Astrocyte (in vitro differentiated cells and primary cell): ENCODE measurements at places on chromosomes 2 and 18. TPM values are rescaled to one million over a fixed set of nuclear protein-coding genes. Genes with fewer than 3 reads are reported as not detected.

The CAPN13 gene
- total RNA-seq = not detected in 2 replicates

The ABCB11 gene
- total RNA-seq = 0.02 TPM in 1 of 2 replicates, not detected in the other

The DCAF17 gene
- 21.4 and 25.2 TPM in 2 replicates for total RNA-seq

The ANO7 gene
- total RNA-seq = 5.8 and 7.1 TPM in 2 replicates

The NXPH2 gene
- 0.38 and 1.0 TPM in 2 replicates for total RNA-seq

The DYNC2LI1 gene
- total RNA-seq = 15.3 and 15.7 TPM in 2 replicates

The LDLRAD4 gene
- total RNA-seq = 26.0 and 40.1 TPM in 2 replicates

The FBXO48 gene
- 0.54 and 0.55 TPM in 2 replicates for total RNA-seq

DNA sequence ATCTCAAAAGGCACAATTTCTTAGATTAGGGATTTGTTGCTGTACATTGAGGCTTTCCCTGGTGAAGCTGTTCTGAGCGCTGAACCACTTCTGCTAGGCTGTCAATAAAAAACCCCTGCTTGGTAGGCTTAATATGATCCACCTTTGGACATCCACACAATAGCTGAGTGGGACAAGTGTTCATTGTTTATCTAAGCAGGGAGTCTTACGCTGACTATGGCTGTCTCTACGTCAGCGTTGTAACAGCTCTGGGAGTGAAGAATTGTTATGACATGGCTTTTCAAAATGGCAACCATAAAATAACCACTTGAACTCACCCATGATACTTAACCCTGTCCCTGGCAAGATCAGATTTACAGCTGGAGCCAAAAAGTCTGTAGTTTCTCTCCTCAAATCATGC, 111.5 kb upstream of the SULT1C3 start:
- no peaks in the 10 kb centered on the region for H3K36me3 ChIP-seq
- no peaks in the 10 kb centered on the region for H3K4me1 ChIP-seq
- no peaks in the 10 kb centered on the region for H3K27me3 ChIP-seq
- no peak overlapping the region for H3K27ac ChIP-seq
- no peak for DNase-seq

DNA sequence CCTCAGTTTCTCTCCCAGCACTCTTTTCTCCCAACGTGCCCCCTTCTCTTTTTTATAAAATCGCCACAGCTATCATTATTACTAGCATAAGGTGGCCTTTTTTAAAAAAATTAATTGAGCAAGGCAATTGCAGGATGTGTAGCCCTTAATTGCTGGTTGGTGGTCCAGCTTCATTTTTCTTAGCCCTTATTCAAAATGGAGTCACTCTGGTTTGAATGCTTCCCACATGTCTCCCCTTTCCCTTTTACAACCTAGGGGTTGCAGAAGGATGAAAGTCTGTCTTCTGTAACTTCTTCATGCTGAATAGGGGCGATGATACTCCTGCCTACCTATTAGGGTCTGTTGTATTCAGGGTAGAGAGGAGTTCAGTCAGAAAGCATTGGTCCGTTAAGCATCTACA, 36.6 kb upstream of the PROKR1 start:
- no peak for DNase-seq
- no peaks in the 10 kb centered on the region for H3K36me3 ChIP-seq
- no peaks in the 10 kb centered on the region for H3K27me3 ChIP-seq

GRCh38 chr2:96344011-96344410, 8.4 kb downstream of the NCAPH start:
- H3K4me1 ChIP-seq = peaks cover 13% of the 10 kb centered on the region
- peaks cover 10% of the 10 kb centered on the region for H3K36me3 ChIP-seq
- peak; percentile 70 for DNase-seq
- H3K4me3 ChIP-seq = no peak overlapping the region
- H3K27ac ChIP-seq = no peak overlapping the region
- H3K27me3 ChIP-seq = no peaks in the 10 kb centered on the region

DNA sequence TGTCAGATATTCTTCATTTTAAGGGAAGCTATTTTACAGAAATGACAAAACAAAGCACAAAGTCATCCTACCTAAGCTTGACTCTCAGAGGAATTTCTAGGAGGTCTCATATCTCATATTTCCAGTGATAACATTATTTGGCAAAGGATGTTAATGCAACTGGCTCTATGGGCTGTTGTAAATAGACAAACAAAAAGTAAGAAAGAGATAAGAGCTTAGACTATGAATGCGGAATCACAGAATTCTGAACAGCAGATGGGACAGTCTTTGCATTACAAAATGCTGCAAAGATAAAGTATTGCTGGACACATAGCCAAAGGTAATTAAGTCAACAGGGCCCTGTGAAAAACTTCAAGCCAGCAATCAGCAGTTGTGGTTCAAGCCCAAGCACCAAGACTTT, 23.9 kb downstream of the PIAS2 start:
- no peak overlapping the region for H3K4me3 ChIP-seq
- no peaks in the 10 kb centered on the region for H3K4me1 ChIP-seq
- no peak for DNase-seq
- H3K36me3 ChIP-seq = no peaks in the 10 kb centered on the region

- H3K4me1 ChIP-seq = no peaks in the 10 kb centered on the region
Measured at GRCh38 chr2:16155366-16155765, 215.0 kb downstream of the MYCN start.

- no peak for DNase-seq
- no peak overlapping the region for H3K27ac ChIP-seq
- H3K36me3 ChIP-seq = no peaks in the 10 kb centered on the region
- no peak overlapping the region for H3K4me3 ChIP-seq
Measured at GRCh38 chr2:195009202-195009601, 647.8 kb upstream of the SLC39A10 start.

- no peak overlapping the region for H3K27ac ChIP-seq
- no peak for DNase-seq
- peaks cover 7% of the 10 kb centered on the region for H3K36me3 ChIP-seq
- H3K27me3 ChIP-seq = no peaks in the 10 kb centered on the region
- H3K4me1 ChIP-seq = peaks cover 15% of the 10 kb centered on the region
- H3K4me3 ChIP-seq = no peak overlapping the region
Measured at GRCh38 chr2:69210385-69210784, 176.6 kb downstream of the GFPT1 start.

GRCh38 chr18:51953521-51953920, 386.5 kb upstream of the DCC start:
- no peaks in the 10 kb centered on the region for H3K27me3 ChIP-seq
- no peaks in the 10 kb centered on the region for H3K36me3 ChIP-seq
- no peak overlapping the region for H3K27ac ChIP-seq
- no peaks in the 10 kb centered on the region for H3K4me1 ChIP-seq

DNA sequence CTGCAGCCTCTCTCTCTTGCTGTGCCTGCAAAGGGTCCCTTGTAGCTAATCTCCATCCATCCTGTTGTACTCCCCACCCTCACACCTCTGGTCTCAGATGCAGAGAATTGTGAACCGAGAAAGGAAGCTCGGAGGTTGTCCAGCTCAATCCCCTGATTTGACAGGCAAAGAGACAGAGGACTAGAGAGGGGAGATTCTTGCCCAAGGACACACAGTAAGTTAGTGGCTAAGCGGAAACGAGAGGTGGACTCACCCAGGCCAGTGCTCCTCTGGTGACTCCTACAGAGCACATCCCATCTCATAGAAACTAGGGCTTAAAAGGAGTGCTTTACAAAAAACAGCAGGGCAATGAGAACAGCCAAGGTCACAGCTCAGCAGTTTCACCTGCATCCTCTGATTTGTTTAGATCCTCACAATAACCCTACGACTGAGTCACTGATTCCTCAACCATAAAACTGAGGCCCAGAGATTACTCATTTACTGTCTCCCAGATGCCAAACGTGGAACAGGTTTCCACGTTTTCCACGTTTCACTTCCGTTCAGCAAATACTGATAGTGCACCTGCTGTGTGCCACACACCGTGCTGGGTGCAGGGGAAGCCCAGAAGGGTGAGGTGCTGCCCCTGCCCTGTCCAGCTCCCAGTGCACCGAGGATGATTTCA, 22.1 kb downstream of the EHD3 start:
- no peaks in the 10 kb centered on the region for H3K27me3 ChIP-seq
- H3K36me3 ChIP-seq = peaks cover 11% of the 10 kb centered on the region
- no peaks in the 10 kb centered on the region for H3K4me1 ChIP-seq
- no peak overlapping the region for H3K27ac ChIP-seq
- no peak overlapping the region for H3K4me3 ChIP-seq

- H3K4me1 ChIP-seq = peaks cover 3% of the 10 kb centered on the region
- no peak for DNase-seq
- peaks cover 21% of the 10 kb centered on the region for H3K27me3 ChIP-seq
- H3K4me3 ChIP-seq = peak overlapping the region; percentile 72
- H3K27ac ChIP-seq = no peak overlapping the region
Measured at GRCh38 chr2:197805715-197806633, 1.6 kb downstream of the PLCL1 start.

DNA sequence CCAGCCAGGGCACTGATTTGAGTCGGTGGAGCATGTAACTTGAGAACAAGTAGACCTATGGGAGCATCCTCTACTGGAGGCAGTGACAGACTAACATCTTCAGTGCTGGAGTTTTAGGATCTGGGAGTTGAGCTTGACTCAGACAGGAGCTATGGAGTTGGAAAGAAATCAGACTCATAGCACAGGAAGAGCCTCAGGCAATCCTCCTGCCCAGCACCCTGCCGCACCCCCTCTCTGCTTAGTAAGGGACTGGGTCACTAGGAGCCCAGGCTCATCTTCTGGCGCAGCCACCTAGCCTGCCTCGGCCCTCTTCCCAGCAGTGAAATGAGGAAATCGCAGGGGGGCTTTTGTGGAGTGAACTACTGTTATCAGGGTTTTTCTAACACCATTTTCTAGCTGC, 3.6 kb downstream of the ARID5A start:
- peak; percentile 20 for DNase-seq
- peaks cover 4% of the 10 kb centered on the region for H3K36me3 ChIP-seq
- H3K27ac ChIP-seq = no peak overlapping the region
- no peaks in the 10 kb centered on the region for H3K27me3 ChIP-seq

DNA sequence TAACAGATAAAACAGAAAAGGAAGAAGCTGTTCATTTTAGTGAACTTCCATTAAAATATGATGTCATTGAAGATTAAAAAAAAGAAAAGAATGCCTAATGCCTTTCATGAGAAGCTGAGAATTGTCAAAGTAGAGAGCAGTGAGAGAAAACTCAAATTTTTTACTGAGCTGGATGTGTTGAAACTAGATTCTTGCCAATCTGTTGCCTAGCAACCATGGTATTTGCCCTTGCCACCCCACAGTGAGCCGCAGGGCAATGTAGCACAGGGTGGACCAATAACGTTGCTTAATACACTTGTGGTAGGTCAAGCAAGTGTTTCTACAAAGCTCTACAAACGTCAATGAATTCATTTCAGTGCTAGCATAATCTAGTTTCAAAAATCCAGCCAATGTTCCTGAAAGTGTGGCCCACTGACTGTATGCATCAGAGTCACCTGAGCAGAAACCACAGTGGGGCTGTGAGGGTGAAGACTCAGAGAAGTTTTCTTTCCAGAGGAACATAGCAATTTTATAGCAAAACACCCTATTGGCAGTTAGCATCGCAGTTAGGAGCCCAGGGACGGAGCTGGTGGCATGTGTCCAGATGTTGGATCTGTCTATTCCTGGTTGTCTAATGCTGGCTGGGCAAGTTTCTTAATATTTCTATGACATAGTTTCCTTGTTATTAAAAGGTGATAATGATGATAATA, 132.2 kb downstream of the DOCK10 start:
- no peaks in the 10 kb centered on the region for H3K27me3 ChIP-seq
- DNase-seq = peak; percentile 82
- H3K4me1 ChIP-seq = peaks cover 8% of the 10 kb centered on the region
- H3K27ac ChIP-seq = no peak overlapping the region
- no peaks in the 10 kb centered on the region for H3K36me3 ChIP-seq

DNA sequence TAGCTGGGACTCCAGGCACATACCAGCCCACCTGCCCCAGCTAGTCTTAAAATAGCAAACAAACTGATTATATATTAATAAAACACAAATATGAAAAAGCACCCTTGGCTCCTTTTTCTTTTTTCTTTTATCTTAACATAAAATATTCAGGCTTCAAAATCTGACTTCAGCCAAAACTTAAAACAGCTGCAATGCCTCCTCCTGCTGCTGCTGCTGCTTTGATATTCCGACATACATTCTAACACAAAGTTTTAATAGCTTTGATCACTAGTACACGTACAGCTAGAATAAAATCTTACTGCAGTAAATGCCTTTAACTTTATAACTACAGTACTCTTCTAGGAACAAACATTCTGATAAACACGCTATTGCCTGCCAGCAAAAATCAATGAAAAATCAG, 71.4 kb upstream of the RNU4ATAC start:
- H3K4me3 ChIP-seq = no peak overlapping the region
- no peak for DNase-seq
- H3K27me3 ChIP-seq = no peaks in the 10 kb centered on the region
- H3K36me3 ChIP-seq = peaks cover 25% of the 10 kb centered on the region
- no peak overlapping the region for H3K27ac ChIP-seq
- no peaks in the 10 kb centered on the region for H3K4me1 ChIP-seq

- H3K4me1 ChIP-seq = no peaks in the 10 kb centered on the region
- no peak overlapping the region for H3K4me3 ChIP-seq
Measured at GRCh38 chr2:47724221-47724981, 58.5 kb upstream of the MSH6 start.

GRCh38 chr2:237896507-237896892, 37.1 kb downstream of the RAMP1 start:
- no peak overlapping the region for H3K27ac ChIP-seq
- peak; percentile 26 for DNase-seq
- no peak overlapping the region for H3K4me3 ChIP-seq
- H3K27me3 ChIP-seq = no peaks in the 10 kb centered on the region
- no peaks in the 10 kb centered on the region for H3K36me3 ChIP-seq

DNA sequence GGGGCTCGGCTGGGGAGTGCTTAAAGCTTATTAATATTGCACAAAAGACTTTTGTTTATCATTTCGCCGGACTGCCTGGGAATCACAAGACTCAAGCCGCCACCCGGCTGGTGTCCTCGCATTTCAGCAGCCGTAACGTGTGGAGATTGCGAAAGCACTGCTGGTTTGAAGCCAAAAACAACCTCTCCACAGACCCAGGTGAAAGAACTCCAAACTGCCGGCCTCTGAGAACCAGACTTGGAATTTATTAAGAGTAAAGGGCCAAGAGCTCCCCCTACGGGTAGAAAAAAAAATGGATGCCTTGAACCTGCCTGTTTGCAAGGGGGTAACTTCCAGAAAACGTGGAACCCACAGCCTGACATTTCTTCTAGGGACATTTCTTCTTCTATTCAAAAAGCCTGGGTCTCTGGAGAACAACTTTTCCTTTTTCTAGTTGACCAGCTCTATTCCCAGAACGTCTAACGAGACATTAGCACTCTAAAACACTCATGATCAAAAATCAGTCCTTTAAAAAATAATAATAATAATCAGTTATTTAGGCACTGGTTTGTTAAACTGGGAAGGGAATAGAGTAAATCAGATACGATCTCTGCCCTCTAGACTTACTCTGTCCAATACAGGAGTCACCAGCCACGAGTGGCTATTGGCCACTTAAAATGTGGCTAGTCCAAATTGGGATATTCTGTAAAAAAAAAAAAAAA, 216.3 kb downstream of the C1D start:
- H3K27ac ChIP-seq = no peak overlapping the region
- DNase-seq = peak; percentile 91
- H3K4me3 ChIP-seq = no peak overlapping the region
- no peaks in the 10 kb centered on the region for H3K27me3 ChIP-seq
